ENCODE measurements at places on chromosomes 5 and 9.

- DNase-seq = no peak
These were observed 218.5 kb downstream of the PLK2 start for GRCh38 chr5:58241389-58241788.

DNA sequence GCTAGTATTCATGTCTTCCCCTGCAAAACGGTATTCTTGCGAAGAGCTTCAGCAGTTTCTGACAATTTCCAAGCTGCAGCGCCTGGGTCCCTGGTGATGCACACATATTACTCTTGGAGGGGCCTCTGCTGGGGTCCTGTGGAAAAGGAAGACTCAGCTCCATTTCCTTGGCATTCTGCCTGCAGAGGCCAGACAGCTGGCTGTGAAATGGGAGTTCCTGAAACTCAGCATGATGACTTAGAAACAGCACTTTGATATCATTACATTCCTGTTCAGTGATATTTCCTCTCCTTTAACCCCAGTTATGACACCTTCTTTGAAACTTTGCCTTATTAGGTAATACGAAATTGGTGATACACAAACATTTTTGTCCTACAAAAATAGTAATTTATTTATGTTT is 98.5 kb downstream of the APBA1 start:
- DNase-seq = no peak

- DNase-seq = peak; percentile 77
These were observed 19.6 kb downstream of the MFAP3 start for GRCh38 chr5:154058055-154059038.

DNA sequence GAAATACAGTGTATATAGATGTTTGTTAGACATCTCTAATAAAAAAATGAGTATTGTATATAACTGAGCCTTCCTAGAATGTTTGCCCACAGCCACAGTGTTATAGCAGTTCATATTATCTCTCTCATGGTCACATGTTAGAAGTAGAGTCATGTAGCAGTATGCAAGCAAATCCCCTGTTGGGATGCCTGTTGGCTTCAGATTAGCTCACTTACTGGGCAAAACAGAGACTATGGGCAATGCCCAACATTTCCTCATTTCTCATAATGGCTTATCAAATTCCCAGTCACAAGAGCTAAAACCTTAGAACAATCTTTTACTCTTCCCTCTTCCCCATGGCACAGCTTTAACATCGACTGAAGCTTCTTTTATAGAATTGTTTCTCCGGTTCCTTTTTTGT is 27.0 kb upstream of the PDCD1LG2 start:
- no peak for DNase-seq

- DNase-seq = no peak
These were observed 27.3 kb upstream of the TTC23L start for GRCh38 chr5:34811706-34812105.

Measured in PC-9 (cell line).